ENCODE measurements at places on chromosomes 5 and 9.

DNA sequence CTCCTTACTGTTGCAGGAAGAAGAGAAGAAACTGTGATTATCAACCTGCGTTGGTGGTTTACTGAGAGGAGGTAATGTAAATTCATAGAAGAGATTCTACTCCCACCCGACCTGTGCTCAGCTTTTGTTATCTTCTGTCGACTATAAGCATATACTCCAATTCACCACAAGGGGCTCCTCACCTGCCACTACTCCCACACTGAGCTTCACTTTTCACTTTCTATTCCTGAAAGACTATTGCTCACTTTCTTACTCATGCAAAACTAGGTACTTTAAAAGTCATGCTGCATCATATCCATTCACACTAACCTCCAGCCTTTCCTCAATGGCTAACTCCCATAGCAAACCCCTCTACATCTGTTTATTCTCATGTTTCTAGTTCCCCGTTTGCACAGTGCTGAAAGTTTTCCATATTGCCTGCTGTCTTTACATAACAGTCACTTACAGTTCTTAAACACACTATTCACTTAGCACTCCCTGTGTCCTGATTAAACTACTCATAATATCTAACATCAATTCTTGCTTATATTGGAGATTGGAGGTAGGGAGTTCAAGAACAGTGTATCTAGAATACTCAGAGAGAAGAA, 1062.6 kb downstream of the NR2F1-AS1 start:
- peak; percentile 26 for DNase-seq

GRCh38 chr5:167730656-167731055, 560.8 kb upstream of the WWC1 start:
- no peak for DNase-seq

DNA sequence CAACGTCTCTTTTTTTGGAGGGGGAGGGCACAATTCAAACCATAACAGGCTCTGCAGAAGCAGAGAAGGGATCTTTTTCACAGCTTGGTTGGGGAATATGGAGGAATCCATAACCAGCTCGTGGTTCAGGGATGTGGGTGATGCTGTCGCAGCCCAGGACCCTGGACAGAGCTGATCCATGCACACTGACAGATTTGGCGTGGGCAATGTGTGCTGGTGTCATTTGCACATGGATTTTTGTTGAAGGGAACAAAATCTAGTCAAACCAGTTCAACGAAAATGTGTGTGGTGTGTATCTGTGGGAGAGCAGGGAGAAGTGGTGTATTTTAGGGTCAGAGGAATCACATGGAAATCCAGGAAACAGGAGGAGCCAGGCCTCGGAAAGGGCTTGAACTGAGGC, 4.2 kb downstream of the DOCK2 start:
- DNase-seq = no peak

GRCh38 chr5:5695266-5695665, 272.8 kb downstream of the ICE1 start:
- no peak for DNase-seq

- DNase-seq = peak; percentile 31
These were observed 442.0 kb upstream of the MEF2C start for GRCh38 chr5:89324990-89325389.

DNA sequence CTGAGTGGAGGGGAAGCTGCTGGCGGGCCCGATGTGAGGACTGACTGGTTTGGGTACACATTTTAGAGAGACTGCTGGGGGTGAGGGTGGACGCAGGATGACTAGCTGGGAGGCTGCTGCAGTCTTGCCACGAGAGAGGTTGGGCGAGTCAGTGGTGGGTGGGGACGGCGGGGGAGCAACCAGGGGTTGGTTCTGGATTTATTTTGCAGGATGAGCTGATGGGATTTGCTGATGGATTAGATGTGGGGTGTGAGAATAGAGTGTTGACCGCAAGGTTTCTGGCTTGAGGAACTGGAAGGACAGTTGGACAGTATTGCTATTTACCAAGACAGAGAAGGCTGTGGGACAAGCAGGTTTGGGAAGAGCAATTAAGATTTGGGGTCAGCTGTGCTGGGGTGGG, 5.8 kb upstream of the NDST1 start:
- DNase-seq = no peak

- DNase-seq = no peak
These were observed 104.6 kb upstream of the TNFAIP8 start for GRCh38 chr5:119250946-119251901.

DNA sequence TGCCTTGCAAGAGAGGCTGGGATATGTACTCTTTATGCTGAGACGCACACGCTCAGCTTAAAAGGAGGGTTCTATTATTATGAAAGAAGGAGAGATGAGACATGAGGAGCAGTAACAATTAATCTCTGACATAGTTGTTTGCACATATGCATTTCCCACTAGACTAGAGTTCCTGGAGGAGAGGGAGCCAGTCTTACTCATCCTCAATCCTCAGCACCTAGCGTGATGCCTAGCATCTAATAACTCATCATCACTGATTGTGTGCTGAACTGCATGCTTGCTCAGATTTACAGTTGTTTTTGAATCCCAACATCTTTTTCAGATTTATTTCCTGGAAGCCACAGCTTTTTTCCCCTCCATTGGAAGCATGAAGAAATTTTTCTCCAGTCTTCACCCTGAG, 35.5 kb downstream of the GCNT4 start:
- no peak for DNase-seq

GRCh38 chr5:126869005-126869451, 92.1 kb downstream of the LMNB1 start:
- DNase-seq = no peak

DNA sequence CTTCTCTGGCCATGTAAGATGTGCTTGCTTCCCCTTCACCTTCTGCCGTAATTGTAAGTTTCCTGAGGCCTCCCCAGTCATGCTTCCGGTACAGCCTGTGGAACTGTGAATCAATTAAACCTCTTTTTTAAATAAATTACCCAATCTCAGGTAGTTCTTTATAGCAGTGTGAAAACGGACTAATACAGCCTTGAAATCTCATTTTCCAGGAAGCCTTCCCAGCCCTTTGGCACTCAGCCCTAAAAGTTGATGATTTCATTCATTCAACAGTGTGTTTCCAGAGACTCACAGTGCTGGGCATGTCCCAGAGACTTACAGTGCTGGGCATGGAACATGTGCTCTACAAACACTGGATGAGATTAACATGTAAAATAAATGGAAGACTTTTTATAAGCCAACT, 135.8 kb downstream of the DCP2 start:
- DNase-seq = no peak

GRCh38 chr9:114098021-114098935, 814 bp downstream of the KIF12 start:
- peak; percentile 29 for DNase-seq

GRCh38 chr5:157902449-157903116, 43.6 kb upstream of the CLINT1 start:
- no peak for DNase-seq

- peak; percentile 57 for DNase-seq
These were observed at the start of gene SLC12A7 for GRCh38 chr5:1111727-1112289. SLC12A7 (minus strand) TSS chr5:1112063; CDS start chr5:1111991, 72 bp downstream.

DNA sequence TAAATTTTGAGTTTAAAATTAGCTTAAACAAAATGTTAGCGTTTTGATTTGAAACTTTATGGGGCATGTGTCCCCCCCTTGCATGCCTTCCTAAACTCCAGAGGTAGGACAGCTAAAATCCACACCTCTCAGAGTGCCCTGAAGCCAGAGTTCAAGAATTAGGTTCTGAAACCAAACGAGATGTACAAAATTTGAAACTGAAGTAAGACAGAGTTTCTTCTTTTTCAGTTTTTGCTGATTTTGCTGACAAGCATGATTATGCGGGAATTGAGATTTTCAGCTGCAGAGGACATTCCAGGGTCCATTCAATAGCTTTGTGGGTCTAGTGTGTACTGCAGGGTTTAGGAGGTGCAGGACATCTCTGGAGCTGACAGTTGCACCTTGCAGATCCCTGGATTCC, 17.1 kb upstream of the LOX start:
- DNase-seq = no peak

- DNase-seq = no peak
These were observed 39.3 kb downstream of the SPARC start for GRCh38 chr5:151647320-151647861.

GRCh38 chr9:111876179-111876578, 20.4 kb upstream of the UGCG start:
- no peak for DNase-seq

- no peak for DNase-seq
These were observed 28.3 kb downstream of the CAMK2A start for GRCh38 chr5:150261231-150261630.

DNA sequence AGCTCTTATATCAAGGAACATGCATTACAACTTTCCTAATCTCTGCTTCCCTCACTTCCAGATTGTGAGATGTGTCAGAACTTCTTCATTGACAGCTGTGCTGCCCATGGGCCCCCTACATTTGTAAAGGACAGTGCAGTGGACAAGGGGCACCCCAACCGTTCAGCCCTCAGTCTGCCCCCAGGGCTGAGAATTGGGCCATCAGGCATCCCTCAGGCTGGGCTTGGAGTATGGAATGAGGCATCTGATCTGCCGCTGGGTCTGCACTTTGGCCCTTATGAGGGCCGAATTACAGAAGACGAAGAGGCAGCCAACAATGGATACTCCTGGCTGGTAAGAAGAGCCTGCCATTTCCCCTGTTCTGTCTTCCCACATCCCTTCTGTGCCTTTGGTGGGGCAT, 15.1 kb downstream of the PRDM9 start:
- no peak for DNase-seq

GRCh38 chr5:166338801-166339200, 1952.6 kb upstream of the WWC1 start:
- no peak for DNase-seq

DNA sequence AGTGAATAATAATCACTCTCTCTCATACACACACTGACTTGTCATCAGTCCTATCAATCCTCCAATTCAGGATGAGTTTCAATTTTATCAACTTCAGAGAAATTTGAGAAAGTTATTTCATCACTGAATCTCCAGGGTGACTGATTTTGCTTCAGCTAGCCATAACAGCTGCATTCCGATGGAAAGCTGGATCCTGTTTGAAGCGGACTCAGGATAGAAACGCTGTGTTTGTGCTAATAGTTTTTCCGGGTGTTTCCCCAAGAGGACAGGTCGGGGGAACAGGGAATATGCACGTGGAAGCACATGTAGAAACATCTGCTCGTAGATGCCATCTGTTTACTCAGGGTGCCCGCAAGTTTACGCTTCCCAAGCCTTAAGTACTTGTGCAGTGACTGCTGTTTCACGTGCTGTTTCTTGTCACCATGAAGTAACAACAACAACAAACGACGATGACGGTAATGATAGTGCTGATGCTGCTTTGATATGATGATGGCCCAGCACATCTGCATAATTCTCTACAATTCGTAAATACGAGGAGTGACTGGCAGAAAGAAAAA, 263.7 kb upstream of the DAPK1 start:
- DNase-seq = no peak

- DNase-seq = no peak
These were observed 21.8 kb downstream of the PCDHAC2 start for GRCh38 chr5:140988100-140988499.

- no peak for DNase-seq
These were observed 45.4 kb downstream of the ANGPTL2 start for GRCh38 chr9:127076860-127077643.

DNA sequence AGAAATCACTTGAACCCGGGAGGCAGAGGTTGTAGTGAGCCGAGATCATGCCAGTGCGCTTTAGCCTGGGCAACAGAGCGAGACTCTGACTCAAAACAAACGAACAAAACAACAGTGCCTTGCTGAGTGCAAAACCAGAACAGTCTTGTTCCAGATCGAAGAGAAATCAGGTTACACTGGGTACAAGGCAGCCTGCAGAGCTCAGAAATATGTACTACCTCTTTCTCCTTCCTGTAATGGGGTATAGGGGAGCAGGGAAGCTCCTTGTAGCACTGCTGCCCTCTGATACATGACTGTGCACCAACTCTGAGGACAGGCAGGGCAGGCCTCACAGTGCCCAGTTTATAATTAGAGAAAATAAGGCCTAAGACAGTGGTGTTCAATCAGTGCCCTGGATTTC, 24.7 kb downstream of the TBC1D2 start:
- no peak for DNase-seq

- DNase-seq = no peak
These were observed 36.1 kb upstream of the UBE2D2 start for GRCh38 chr5:139524940-139525585.

DNA sequence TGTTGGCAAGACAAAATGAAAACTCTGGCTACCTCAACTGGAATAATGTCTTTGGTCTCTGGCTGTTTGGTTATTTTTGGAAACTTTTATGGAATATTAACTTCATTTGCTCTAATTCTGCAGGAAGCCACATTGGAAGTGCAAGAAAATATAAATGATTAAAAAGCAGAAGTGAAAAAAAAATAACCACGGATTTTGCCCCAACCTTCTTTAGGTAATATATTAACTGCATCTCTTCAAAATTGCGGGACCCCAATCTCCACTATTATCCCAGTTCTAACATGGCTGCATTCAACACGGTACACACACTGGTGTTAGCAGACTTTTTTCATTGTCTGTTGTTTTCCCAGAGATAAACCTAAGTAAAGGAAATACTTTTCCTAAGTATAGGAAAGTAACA, 23.0 kb downstream of the GLIS3 start:
- DNase-seq = no peak

DNA sequence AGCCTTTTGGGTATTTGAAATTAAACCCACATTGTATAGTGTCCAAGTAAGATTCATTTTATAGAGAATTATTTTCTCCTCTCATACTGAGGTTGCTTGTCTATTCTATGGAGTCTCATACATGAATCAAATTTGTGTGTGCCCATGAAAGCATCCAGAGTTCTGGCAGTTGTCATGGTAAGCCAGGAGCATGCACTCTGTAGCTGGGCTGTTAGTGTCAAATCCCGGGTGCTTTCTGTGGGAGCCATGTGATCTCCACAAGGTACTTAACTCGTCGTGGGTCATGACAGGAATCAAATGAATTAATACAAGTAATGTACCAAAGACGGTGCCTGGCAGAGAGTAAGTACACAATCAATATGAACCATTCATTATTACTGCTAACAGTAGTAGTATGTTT, 58.7 kb downstream of the FBXL7 start:
- no peak for DNase-seq

DNA sequence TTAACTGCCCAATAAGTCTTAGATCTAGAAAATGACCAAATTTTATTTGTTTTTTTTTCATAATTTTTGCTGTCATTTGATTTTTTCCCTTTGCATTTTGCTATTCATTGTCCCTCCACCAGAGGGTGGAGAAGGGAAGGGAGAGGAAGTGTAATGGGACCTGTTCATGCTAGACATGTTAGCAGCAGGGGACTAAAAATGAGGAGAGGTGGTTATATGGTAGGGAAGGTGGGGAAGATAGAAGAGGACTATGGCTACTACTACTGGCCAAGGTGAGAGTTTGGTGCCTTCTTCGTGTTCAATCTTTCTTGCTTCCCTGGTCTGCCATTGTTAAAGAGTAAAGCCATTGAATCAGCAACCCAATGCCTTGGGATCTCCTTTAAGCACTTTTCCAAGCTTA, 6.4 kb downstream of the GRIA1 start:
- peak; percentile 57 for DNase-seq

GRCh38 chr9:4095484-4095883, 204.4 kb downstream of the GLIS3 start:
- DNase-seq = no peak
